Naive thymus-derived CD8-positive, alpha-beta T cell (primary cell): ENCODE measurements at places on chromosomes 7 and 10.

- DNase-seq, result no peak
Observed at GRCh38 chr7:55055479-55055878, 36.7 kb downstream of the EGFR start.

DNA sequence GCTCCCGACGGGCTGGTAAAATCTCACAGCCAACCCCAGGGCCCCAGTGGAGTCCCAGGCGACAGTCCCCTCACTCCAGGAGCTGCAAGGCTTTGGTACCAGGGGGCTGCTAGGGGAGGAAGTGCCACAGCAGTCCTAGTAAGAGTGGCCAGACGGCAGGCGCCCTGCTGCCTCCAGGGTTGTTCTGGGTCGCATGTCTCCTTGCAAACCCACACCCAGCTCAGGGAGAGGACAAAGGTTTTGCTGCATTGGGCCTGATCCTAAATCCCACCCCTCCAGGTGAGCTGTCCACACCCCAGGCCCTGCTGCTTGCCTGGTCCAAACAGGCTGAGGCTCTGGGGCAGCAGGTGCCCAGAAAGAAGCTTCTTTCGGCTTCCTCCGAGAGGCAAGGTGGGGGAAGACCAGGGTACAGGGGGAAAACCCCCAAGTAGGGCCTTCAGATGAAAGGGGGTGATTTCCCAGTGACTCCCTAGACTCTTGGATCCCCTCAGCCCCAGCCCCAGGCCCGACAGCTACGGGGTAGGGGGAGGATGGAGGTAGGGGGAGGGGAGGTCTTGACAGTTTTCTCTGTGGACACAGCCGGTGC, 4.2 kb upstream of the KCP start:
- no peak for DNase-seq

GRCh38 chr10:131181456-131181855, 130.1 kb downstream of the TCERG1L start:
- DNase-seq, result no peak

DNA sequence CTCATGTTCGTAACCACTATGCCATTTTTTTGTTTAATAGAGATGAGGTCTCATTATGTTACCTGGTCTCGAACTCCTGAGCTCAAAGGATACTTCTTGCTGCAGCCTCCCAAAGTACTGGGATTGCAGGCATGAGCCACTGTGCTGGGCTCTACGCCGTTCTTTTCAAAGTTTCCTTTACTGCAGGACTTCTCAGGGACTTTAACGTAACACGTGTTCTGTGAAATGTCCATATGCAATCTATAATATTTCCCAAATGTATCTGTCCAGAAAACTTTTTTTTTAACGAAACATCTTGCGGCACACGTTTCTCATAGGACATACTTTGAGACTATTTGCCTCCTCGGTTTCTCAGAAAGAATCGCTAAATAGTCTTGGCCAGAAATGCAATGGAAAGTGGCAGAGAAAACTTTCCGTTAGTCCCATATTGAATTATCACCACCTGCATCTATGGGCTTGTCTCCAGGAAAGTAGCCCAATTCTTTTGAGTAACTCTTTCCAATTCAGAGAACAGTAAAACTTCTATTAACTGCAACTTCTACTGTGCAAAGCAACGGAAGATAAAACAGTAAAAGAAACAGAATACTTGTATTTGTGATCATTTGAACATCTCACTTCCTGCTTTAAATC, 96.3 kb downstream of the ELMO1 start:
- no peak for DNase-seq

GRCh38 chr10:91589658-91590035, 43.2 kb downstream of the PPP1R3C start:
- DNase-seq, result no peak

- DNase-seq, result no peak
Observed at GRCh38 chr10:128274938-128275337, 148.7 kb upstream of the MKI67 start.

- peak; percentile 38 for DNase-seq
Observed at GRCh38 chr7:129144834-129145668, 544 bp downstream of the TSPAN33 start.

- DNase-seq, result no peak
Observed at GRCh38 chr7:43249823-43250145, 137.3 kb downstream of the HECW1 start.

DNA sequence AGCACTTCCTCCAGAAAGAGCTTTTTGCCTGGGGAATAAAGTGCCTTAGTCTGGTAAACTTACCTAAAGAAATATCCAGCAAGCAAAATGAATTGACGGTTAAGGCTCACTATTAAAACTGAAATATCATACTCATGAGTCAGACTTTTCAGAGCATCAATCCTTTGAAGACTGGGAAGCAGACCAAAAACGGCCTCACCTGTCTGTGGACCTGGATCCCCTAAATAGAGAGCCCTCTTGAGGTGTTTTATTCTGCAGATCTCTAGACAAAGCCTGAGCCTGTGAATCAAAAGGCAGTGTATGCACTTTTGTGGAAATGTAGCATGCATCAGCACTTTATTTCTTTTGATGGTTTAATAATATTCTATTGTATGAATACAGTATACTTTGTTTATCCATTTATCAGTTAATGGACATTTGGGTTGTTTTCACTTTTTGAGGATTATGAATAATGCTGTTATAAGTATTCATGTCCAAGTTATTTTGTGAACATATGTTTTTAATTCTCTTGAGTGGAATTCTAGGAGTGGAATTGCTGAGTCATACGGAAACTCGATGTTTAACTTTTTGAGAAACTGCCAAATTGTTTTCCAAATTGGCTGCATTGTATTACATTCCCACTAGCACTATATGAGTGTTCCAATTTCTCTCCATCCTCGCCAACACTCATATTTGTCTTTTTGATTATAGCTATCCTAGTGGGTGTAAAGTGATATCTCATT, 449.0 kb upstream of the IGFBP3 start:
- no peak for DNase-seq

DNA sequence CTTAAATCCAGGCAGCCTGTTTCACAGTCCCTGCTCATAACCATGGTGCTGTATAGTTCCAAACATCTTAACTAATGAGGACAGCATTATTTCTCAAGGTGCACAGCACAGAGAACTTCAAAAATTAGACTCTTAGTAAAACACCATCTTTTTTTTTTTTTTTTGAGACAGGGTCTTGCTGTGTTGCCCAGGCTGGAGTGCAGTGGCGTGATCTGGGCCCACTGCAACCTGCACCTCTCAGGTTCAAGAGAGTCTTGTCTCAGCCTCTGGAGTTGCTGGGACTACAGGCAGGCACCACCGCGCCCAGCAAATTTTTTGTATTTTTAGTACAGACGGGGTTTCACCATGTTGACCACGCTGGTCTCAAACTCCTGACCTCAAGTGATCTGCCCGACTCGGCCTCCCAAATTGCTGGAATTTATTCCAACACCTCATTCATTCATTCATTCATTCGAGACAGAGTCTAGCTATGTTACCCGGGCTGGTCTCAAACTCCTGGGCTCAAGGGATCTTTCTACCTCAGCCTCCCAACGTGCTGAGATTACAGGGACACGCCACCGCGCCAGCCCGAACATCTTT, 507 bp upstream of the TMEM254 start:
- DNase-seq, result no peak

DNA sequence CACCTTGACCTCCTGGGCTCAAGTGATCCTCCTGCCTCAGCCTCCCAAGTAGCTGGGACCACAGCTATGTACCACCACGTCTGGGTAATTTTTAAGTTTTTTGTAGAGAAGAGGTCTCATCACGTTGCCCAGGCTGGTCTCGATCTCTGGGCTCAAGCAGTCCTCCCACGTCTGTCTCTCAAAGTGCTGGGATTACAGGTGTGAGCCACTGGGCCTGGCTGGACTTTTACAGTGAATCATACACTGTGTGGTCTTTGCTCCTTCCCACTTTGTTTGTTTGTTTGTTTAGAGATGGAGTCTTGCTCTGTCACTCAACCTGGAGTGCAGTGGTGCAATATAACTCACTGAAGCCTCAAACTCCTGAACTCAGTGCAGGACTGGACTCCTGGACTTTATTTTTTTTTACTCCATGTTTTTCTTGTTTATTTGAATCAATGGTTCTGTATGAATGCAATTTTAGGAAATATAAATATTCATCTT, 12.5 kb downstream of the PPIA start:
- no peak for DNase-seq

GRCh38 chr10:3094609-3095036, 27.3 kb downstream of the PFKP start:
- DNase-seq, result no peak

DNA sequence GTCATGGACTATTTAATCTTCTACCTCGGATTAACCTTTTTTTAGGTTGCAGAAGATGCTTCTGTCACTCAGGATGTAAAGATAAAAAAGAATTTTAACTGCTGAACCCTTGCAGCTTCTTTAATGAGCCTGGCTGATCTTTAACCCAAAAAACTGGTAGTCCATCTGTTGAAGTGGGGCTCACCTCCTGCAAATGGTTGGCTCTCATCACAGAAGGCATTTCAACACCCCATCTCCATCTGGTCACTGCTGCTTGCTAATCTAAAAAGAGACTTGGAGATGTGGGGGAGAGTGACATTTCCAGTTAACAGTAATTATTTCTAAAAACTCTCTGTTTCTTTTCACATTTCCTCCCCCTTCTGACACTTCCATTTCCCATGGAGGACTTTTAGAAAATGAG, 208.6 kb downstream of the LHFPL3 start:
- DNase-seq, result no peak

- no peak for DNase-seq
Observed at GRCh38 chr10:114271075-114271778, 32.2 kb downstream of the VWA2 start.

- no peak for DNase-seq
Observed at GRCh38 chr7:18356191-18356645, 139.3 kb upstream of the HDAC9 start.

DNA sequence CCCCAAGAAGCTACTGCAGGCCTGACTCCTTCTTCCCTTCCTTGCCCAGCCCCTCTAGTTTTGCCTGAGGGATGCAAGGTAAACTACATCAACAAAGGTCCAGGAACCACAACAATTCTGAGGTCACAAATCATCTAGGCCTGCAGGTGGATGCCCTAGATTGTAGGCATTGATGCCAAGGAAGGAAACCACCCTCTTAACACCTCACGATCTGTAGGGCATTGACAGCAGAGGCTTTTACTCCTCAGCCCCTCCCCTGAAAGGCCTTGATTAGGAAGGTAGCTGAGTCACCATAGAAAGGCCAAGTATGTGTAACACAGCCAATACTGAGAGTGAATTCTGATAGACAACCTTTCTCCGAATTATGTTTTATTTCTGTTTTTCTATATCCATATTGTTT, 46.7 kb upstream of the FAM3C start:
- no peak for DNase-seq

- no peak for DNase-seq
Observed at GRCh38 chr10:76082232-76082631, 650.8 kb downstream of the LRMDA start.

GRCh38 chr7:47454069-47454973, 127.6 kb downstream of the TNS3 start:
- DNase-seq, result no peak

DNA sequence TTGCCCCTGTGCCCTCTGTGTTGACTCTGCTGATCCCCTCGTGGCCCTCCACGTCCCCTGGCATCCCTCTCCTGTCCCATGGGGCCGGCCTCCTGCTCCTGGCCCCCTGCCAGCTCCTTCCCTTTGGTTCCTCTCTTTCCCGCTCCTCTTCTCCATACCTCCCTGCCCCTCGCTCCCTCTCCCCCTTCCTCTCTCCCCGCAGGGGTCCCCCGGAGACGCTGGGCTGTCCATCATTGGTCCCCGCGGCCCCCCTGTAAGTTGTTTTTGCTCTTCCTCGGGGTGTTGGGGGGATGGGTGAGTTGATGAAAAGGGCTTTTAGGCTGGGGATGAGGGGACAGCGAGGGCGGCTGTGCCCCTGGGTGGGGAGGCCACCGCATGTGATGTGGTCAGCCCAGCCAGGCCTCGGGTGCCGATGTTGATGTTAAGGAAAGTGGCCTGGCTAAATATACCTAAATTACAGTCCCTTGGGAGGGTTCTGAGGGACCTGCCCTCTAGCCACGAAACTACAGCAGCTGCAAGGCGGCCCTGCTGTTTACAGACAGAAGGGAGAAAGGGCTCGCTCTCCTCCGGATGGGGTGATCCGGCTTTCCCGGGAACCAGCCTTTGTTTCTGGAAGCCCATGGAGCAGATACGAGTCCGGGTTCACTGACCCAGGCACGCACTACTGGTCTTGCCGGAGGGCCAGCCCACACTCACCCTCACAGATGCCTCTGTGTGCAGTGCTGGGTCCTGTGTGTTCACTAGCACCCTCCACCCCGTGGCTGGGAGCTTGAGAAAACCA, 78.8 kb downstream of the COL13A1 start:
- DNase-seq, result no peak

- DNase-seq, result no peak
Observed at GRCh38 chr7:77182261-77182660, 17.4 kb downstream of the FGL2 start.

GRCh38 chr7:122595885-122596284, 103.0 kb downstream of the RNF133 start:
- no peak for DNase-seq
